NCI-H524 (cell line): ENCODE measurements at places on chromosomes 5 and 9.

DNA sequence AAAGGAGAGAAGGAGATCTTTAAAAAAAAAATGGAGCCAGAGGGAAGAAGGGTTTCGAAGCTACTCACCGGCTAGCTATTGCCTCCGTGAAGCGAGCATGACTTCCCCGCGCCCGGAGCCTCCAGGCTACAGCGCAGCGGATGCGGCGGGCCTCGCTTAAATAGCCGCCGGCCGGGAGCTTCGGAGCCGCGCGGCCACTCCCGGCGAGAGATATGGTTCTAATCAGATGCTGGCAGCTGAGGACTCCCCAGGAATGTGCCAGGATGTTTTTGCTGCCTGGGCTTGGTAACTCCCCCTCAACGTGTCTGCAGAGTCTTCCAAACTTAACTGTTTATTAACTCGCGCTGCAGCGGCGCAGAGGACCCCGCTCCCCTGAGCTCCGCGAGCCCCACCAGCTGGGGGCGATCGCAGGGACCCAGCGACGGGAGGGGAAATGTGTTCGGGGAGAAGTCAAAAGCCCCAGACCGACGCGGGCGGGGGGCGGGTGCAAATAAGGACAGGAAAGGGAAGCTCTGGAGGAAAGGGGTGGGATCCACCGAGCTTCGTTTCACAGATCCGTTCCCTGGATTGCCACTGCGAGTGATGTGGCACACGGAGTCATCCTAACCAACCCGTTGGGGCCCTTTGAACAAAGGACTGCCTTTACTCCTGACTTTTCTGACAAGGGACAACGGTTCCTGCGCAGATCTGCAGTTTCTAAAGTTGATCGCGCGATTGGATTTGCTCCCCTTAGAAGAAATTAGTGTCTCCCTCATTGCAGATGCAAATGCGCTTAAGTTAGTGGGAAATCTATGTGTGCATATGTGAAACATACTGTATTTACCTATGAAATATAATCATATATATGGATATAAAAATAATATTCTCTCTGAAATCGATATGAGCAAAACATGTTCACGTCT is at the start of gene DAB2:
Gene DAB2 (minus strand): TSS at position 245 of the 902 bp plus-strand sequence. CDS start 30,660 bp downstream, outside the sequence.
- DNase-seq: no peak

DNA sequence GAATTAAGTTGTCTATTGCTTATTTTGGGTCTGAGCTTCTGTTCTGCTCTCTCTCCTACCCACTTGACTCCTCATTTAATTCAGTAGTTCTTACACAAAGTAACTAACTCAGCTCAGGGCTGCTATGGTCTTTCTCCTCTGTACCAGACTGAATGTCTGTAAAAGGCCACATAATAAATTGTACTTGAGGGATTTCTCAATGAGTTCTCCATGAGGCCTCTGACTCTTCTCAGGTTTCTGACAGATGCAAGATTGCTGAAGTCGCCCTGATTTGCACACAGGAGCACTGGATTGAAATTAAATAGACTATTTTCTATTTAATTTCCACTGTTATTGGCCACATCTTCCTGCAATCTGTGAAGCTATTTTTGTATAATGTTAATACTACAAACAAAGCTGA is 2.9 kb downstream of the IQGAP2 start:
- DNase-seq: no peak

DNA sequence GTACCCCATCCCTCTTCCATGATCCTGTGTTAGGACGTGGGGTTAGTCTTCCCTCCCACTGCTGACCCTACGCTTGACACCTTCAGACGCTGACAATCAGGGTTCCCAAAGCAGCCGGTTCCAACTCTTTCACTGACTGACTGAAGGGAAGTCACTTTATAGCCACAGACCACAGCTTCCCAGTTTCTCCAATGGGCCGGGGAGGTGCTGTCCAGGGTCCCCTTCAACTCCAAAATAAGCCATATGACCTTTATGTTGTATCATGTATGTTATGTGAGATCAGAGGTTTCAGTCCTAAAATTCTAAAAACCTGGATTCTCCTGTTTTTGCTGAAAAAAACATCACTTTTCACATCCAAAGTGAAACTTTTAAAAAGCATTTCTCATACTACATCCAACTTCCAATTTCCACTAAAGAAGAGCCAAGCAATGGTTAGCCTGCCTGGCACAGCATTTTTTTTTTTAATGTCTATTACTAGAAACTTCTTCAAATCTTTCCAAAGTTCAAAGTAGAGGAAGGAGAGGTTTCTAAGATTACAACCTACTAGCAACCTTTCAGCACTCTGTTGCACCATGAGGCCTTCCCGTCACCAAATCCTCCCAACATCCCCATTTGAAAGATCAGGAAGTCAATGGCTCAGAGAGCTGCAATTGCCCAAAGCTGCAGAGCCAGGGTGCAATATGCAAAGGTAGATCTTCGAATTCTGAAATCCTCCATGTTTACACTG is 5.2 kb downstream of the EPB41L4B start:
- no peak for DNase-seq

DNA sequence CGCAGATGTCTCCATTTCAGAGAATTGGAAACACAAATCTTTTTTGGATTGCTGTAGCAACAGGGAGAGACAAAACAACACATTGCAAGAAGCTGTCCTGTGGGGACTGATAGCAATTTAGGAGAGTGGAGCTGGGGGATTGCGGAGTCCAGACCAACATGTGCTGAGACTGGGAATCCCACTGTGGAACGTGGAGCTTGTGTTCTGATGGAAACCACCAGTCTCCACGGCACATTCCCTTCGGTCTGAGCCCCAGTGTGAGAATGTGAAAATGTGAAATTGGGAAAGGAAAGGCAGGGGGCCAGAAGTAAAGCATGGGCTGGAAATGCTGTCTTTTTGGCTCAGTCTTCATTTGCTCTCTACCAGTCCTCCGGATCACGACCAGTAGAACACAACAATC is 348.8 kb upstream of the TNC start:
- no peak for DNase-seq

DNA sequence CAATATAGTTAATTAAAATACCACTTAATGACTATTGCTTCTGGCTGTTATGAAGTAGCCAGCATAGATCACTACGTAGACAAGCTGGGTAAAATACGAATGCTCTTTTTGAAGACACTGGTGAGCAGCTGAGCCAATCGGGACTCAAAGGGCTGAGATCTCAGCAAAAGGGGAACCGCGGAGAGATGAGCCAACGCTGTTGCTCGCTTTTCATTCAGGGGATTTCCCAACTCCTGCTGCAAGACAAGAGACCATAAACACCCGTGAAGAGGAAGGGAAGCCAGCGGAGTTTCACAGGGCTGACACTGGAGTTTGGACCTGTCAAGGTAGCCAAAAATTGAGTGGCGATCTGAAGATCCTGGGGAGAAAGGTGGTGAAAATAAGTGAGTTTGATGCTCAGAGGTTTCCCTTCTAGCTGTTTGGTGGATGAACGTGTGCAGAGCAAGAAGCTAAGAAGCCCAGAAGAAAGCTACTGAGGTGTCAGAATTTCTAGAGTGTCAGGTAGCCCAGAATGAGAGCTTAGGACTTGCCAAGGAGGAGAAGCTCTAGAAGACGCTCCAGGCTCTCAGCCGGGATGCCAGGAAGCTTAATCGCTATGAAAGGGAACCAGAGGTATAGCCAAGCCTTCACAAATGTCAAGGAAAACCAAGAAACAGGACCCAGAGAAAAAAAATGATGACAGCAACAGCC is 79.6 kb upstream of the RNU6ATAC start:
- no peak for DNase-seq

- DNase-seq: no peak
Observed at GRCh38 chr5:87081511-87082372, 185.9 kb upstream of the RASA1 start.

DNA sequence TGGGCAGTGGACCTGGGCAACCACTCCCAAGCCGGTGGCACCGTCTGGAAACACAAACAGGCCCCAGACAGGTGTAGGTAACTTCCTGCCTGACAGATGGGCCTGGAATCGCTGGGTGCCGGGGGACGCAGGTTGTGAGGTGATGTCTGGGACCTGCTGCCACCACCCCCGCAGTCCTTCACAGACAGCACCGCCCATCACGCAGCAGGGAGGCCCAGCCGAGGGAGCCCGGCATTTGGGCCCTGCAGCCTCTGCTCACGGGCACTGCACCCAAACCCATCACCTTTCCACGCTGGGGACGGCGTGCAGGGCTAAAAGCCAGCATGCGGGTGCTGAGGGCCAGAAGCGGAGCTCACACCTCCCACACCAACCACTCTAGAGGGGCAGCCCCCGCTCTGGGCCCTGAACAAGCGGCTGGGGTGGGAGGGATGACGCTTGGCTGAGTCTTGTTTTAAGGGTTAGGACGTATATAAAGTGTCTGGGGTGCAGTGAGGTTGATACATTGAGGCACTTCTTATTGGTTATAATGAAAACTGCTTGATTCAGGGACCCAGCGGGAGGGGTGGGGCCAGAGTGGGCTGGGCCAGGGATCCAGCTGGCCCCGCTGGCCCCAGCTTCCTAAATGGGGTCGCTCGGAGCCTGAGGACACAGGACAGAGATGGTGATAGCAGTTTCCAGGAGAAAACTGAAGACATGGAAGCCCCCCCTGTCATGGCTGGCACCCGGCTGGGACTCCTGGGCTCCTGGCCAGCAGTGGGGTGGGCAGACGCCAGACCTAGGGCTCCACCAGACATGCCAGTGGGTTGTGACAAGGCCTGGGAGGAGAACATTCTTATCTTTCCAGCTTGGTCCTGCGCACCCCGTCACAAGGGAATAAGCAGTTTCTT is 11.3 kb downstream of the MYMK start:
- DNase-seq: no peak

GRCh38 chr5:131242728-131243255 is 21.1 kb upstream of the CDC42SE2 start:
- no peak for DNase-seq

- DNase-seq: no peak
Observed at GRCh38 chr5:135386886-135387628, 12.0 kb downstream of the MACROH2A1 start.

GRCh38 chr5:141795421-141795820 is 82.8 kb downstream of the PCDH1 start:
- no peak for DNase-seq

GRCh38 chr9:115999498-115999897 is 154.1 kb upstream of the PAPPA start:
- no peak for DNase-seq

GRCh38 chr9:38046661-38047300 is 22.2 kb downstream of the SHB start:
- no peak for DNase-seq

DNA sequence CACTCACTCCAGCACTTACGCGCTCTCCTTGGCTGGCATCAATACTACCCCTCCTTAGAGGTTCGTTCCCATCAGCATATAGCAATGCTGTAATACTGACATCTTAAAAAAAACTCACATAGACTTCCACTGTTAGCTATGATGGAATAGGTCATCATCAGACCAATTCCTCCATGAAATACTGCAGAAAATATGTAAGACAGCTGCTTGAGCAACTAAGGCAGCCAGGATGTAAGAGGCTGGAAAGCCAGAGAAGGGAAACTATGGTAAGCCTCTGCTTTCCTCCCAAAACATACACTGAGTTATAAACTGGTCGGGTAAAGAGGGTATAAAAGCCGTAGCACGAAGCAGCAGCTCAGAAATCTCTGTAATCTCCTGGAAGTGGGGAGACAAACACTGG is 33.5 kb downstream of the AUH start:
- DNase-seq: no peak

GRCh38 chr9:10230512-10230911 is 382.3 kb downstream of the PTPRD start:
- no peak for DNase-seq

- no peak for DNase-seq
Observed at GRCh38 chr9:98743329-98743728, 34.6 kb upstream of the GABBR2 start.

- DNase-seq: no peak
Observed at GRCh38 chr9:129267141-129267540, 89.1 kb upstream of the IER5L start.

DNA sequence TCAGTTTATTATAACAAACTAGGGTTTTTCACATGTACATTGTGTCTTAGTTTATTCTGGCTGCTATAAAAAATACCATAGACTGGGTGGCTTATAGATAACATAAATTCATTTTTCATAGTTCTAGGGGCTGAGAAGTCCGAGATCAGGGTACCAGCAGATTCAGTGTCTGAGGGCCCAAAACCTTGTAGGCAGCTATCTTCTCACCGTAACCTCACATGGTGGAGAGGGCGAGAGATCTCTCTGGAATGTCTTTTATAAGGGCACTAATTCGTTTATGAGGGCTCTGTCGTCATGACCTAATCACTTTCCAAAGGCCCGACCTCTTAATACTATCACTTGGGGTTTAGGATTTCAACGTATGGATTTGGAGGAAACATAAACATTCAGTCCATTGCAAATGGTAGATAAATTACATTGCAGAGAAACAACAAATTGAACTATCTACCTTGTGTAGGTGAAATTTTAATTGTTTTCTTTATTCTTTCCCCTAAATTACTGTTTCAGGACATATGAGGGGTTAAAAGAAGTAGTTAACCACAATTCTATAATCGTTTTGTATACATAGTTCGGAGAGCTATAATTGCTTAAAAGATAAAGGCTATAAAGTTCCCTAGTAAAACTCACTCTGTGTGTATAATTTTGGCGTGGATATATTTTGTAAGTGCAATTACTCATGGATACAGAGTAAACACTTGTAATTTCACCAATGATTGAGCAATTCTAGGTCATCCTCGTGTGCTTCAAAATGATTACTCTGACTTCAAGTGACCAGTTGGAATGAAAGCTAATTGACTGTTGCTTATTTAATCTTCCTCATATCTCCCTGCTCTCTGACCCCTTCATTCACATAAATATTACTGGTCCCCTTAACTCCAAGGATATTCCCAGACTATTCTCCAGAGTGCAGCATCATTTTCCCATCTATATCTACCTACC is 247.5 kb upstream of the TMEM161B start:
- no peak for DNase-seq

DNA sequence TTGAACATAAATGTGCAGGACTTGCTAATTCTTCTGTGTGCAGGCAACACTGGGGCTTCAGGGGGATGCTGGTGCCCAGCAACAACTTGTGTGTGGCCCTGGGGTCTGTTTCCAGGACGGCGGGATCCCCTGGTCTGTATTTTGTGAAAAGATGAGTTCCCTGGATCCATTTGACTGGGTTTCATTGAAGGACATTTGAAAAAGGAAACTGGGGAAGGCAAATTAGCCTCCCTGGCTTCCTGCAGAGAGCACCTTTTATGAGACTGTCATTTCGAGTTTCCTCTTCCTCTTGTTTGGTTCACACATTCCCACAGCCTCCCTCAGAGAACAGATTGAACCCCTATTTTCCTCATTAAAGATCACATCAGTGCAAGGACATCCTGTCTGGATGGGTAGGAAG is 63.1 kb downstream of the FOXI1 start:
- no peak for DNase-seq

- no peak for DNase-seq
Observed at GRCh38 chr5:139601429-139601828, 40.3 kb downstream of the UBE2D2 start.

GRCh38 chr5:138542180-138542955 is 668 bp downstream of the ETF1 start:
- no peak for DNase-seq
